Activated naive CD8-positive, alpha-beta T cell treated with anti-CD3 and anti-CD28 coated beads, Interleukin-2, amount 10 ng/mL, durations not matched to agents 7 days and 5 days (primary cell): ENCODE measurements at places on chromosomes 7 and 10. TPM values are rescaled to one million over a fixed set of nuclear protein-coding genes. Genes with fewer than 3 reads are reported as not detected.

Gene FGFR2
- 0.89 TPM for total RNA-seq

DNA sequence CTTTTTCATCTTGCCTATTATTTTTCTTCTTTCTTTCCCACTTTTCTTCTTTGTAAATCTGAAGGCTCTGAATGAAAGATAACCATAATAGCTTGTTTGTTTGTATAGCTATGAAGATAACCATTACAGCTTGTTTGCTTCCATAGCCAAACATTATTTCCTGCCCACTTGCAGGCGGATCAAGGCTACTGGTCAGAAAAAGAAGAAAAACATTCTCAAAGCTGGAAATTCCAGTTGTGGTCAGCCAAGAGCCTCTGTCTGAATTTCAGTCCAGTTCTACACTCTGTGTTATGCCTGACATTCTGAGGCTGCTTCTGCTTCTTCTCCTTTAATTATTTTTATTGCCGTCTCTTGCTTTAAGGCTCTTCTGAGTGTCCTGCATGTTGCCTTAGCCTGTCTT lies 48.9 kb downstream of the TMEM178B start:
- no peaks in the 10 kb centered on the region for H3K4me1 ChIP-seq
- H3K27me3 ChIP-seq: peaks cover 7% of the 10 kb centered on the region
- H3K36me3 ChIP-seq: no peaks in the 10 kb centered on the region
- DNase-seq: no peak
- no peak overlapping the region for H3K4me3 ChIP-seq

DNA sequence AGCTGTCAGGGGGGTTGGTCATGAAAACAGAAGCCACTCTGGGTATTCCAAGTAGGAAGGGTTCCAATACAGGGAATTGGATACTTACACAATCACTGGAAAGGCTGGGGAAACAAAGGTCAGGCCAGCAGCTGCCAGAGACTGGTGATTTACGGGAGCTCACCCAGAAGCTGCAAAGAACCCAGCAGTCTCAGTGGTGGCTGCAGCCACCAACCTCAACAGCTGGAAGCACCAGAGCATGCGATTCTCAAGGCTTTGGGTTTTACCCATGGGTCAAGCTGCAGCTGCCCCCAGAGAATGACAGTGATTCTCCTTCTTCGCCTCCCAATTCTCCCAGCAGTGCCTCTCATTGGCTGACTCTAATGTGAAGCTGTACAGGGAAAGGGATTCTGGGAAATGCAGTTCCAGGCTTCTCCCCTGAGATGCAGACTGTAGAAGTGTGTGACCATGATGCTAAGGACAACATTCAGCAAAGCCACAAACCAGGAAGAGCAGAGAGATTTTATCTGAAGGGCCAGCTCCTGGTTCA lies 107.2 kb upstream of the TCF7L2 start:
- H3K27ac ChIP-seq: no peak overlapping the region
- DNase-seq: no peak
- H3K36me3 ChIP-seq: peaks cover 5% of the 10 kb centered on the region

DNA sequence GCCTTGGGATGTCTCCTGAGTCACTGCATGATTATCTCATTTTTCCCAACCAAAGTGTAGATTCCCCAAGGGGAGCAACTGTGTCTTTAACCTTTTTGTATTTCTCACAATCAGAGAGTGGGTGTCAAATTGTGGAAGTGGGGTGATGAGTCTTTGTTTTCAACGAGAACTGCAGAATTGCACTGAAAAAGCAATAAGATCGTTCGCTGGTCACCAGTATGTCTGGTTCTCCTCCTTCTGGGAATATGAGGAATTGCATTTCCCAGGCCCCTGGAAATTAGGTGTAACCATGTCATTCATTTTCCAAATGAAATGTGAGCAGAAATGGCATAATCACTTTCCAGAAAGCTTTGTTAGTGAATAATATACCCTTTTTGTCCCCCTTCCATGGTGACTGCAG lies 326.9 kb downstream of the GPAM start:
- H3K27ac ChIP-seq: no peak overlapping the region
- no peaks in the 10 kb centered on the region for H3K4me1 ChIP-seq
- DNase-seq: no peak
- H3K4me3 ChIP-seq: no peak overlapping the region
- no peaks in the 10 kb centered on the region for H3K36me3 ChIP-seq

- H3K27ac ChIP-seq: no peak overlapping the region
- peaks cover 70% of the 10 kb centered on the region for H3K27me3 ChIP-seq
- no peaks in the 10 kb centered on the region for H3K36me3 ChIP-seq
- DNase-seq: peak; percentile 49
Measured at GRCh38 chr10:27998178-27998953, 513 bp downstream of the ODAD2 start.

DNA sequence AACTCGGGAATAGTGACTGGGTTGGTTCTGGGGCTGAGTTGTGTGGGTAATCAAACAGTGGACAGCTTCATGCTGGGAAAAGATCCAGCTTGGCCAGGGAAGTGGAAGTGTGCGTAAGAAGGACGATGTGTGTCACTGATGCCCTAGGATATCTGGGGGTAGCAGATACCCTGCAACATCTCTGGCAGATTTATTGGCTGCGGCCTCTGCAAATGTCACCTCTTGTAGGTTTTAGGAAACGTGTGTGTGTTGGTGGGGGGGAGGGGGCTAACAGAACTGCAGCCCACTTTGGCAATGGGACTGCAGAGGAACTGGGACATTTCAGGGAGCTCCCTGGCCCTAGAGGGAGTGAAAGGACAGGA lies 965 bp upstream of the AGAP3 start:
- peaks cover 4% of the 10 kb centered on the region for H3K36me3 ChIP-seq
- H3K4me1 ChIP-seq: peaks cover 23% of the 10 kb centered on the region
- H3K4me3 ChIP-seq: peak overlapping the region; percentile 88
- DNase-seq: no peak
- H3K27me3 ChIP-seq: peaks cover 19% of the 10 kb centered on the region

Gene ZNF777
- total RNA-seq: 14.9 TPM

GRCh38 chr7:77918676-77919075 lies 120.1 kb downstream of the PHTF2 start:
- no peaks in the 10 kb centered on the region for H3K27me3 ChIP-seq
- DNase-seq: no peak
- no peak overlapping the region for H3K4me3 ChIP-seq
- no peak overlapping the region for H3K27ac ChIP-seq
- peaks cover 12% of the 10 kb centered on the region for H3K4me1 ChIP-seq
- peaks cover 17% of the 10 kb centered on the region for H3K36me3 ChIP-seq

- H3K36me3 ChIP-seq: peaks cover 26% of the 10 kb centered on the region
- peaks cover 6% of the 10 kb centered on the region for H3K4me1 ChIP-seq
- no peak overlapping the region for H3K4me3 ChIP-seq
- H3K27me3 ChIP-seq: no peaks in the 10 kb centered on the region
- no peak overlapping the region for H3K27ac ChIP-seq
- DNase-seq: no peak
Measured at GRCh38 chr10:101856626-101857025, 13.0 kb upstream of the KCNIP2 start.

- H3K27me3 ChIP-seq: no peaks in the 10 kb centered on the region
- no peak for DNase-seq
- H3K27ac ChIP-seq: no peak overlapping the region
- no peak overlapping the region for H3K4me3 ChIP-seq
- no peaks in the 10 kb centered on the region for H3K36me3 ChIP-seq
Measured at GRCh38 chr10:80416479-80417098, 8.2 kb downstream of the PRXL2A start.

- no peaks in the 10 kb centered on the region for H3K27me3 ChIP-seq
- no peaks in the 10 kb centered on the region for H3K36me3 ChIP-seq
- no peak for DNase-seq
- no peak overlapping the region for H3K4me3 ChIP-seq
- no peaks in the 10 kb centered on the region for H3K4me1 ChIP-seq
Measured at GRCh38 chr10:26612151-26612915, 85.2 kb upstream of the PDSS1 start.

Gene HERC4
- 71.5 TPM for total RNA-seq

Gene PTPN20
- 2.4 TPM for total RNA-seq

DNA sequence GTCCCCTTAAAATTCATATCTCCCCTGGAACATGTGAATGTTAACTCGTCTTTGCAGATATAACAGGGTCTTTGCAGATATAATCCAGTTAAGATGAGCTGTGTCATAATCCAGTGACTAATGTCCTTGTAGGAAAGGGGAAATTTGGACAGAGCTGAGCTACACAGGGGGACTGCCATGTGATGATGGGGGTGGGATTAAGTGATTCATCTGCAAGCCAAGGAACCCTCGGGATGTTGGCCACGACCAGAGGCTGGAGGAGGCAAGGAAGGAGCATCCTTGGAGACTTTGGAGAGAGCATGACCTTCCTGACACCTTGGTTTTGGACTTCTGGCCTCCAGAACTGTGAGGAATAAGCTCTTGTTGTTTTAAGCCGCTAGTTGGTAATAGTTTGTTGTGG lies 153.9 kb upstream of the PCBD1 start:
- H3K4me3 ChIP-seq: no peak overlapping the region
- no peak for DNase-seq
- H3K36me3 ChIP-seq: no peaks in the 10 kb centered on the region
- no peak overlapping the region for H3K27ac ChIP-seq
- H3K27me3 ChIP-seq: no peaks in the 10 kb centered on the region

DNA sequence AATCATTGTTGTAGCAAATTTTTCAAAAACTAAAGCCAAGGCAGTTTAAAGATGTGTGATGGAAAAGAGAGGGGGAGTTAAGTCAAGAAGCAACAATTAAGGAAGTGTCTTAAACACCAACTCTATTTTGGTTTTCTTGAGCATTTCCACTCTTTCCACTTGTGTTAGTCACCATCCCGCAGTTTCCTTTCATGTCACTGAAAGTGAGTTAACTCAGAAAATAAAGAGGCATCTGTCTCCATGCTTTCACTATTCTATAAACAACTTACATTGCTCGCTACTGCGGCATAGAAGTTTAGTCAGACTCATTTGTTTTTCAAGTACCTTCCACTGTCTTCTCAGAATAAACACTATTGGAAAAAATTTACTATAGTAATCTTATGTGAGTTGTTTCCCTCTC lies 284.9 kb upstream of the SEMA3D start:
- H3K4me3 ChIP-seq: no peak overlapping the region
- no peaks in the 10 kb centered on the region for H3K36me3 ChIP-seq
- H3K27me3 ChIP-seq: no peaks in the 10 kb centered on the region
- DNase-seq: no peak
- H3K4me1 ChIP-seq: no peaks in the 10 kb centered on the region
- no peak overlapping the region for H3K27ac ChIP-seq

Gene PLAC9
- total RNA-seq: not detected

DNA sequence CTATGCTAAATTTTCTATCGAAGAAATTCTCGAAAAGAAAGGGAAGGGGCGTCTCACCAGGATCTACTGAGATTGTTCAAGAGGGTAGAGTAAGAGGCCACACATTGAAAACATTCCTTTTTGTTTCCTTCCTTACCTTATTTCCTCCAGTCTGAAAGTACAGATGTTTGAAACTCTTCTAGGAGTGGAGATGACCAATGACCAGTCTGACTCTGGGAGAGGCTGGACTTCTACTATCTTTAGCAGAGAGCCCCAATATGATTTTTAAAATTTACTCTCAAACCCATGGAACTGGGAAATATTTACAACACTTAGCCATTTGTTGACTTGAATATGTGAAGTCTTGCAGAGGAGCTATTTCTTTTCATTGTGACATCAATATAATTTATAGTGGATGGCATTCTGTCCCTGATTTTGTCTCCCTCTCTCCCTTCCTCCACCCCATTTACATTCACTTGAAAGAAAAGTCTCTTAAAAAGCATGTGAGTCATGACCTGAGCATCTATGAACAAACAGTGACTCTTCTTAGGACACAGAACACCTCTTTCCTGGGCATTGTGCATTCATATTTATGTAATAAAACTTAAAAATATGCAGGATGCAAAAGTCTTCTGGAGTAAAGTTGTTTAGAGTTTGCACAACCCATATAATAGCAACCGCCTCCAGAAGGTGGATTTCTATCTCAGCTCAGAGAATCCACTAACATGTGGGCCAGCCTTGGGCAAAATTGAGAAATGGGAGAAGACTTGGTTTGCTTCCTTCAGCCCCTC lies 31.2 kb upstream of the BMPER start:
- no peak for DNase-seq
- H3K4me3 ChIP-seq: no peak overlapping the region
- no peaks in the 10 kb centered on the region for H3K4me1 ChIP-seq
- H3K27me3 ChIP-seq: peaks cover 6% of the 10 kb centered on the region
- no peak overlapping the region for H3K27ac ChIP-seq

DNA sequence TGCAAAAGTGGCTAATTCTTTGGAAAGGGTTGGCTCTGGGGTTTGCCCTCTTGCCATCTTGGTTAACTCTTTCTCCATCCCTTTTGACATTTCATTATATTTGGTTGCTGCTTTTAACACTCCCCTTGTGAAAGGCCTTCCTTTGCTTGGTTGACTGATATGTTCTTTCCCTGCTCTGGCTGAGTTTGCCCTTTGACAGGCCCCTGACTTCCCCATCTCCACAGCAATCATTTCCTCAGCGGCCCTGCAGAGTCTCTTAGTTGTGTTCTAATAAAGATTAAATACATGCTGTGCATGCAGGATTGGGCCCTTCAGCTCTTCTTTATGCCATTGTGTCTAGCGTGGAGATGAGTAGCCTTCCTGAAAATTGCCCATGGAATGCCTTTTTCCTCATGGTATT lies 84.5 kb upstream of the CSTF2T start:
- no peak overlapping the region for H3K4me3 ChIP-seq
- H3K27me3 ChIP-seq: no peaks in the 10 kb centered on the region
- H3K27ac ChIP-seq: no peak overlapping the region
- no peaks in the 10 kb centered on the region for H3K4me1 ChIP-seq
- DNase-seq: no peak

Gene C10orf62
- not detected for total RNA-seq

GRCh38 chr10:44394696-44395381 lies 9.9 kb upstream of the CXCL12 start:
- DNase-seq: no peak
- H3K27me3 ChIP-seq: peaks cover 16% of the 10 kb centered on the region
- H3K4me1 ChIP-seq: no peaks in the 10 kb centered on the region

Gene MALRD1
- total RNA-seq: not detected

GRCh38 chr7:108171164-108171563 lies 41.0 kb upstream of the LAMB4 start:
- no peaks in the 10 kb centered on the region for H3K4me1 ChIP-seq
- no peak overlapping the region for H3K27ac ChIP-seq
- no peak for DNase-seq
- no peaks in the 10 kb centered on the region for H3K27me3 ChIP-seq
- H3K4me3 ChIP-seq: no peak overlapping the region

Gene CALML3
- not detected for total RNA-seq

Gene CTAGE8
- total RNA-seq: not detected

DNA sequence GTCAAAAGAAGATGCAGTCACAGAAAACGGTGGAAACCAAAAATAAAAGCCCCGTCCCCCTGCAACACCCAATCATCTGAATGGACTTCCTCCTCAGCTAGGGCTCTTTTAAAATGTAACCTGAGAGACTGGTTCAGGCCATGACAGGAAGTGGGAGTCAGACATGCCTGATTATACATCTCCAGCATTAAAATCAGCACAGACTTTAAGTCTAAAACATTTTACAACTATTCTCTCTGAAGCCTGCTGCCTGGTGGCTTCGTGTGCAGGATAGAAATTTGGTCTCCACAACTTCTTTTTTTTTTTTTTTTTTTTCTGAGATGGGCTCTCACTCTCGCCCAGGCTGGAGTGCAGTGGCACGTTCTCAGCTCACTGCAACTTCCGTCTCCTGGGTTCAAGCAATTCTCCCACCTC lies 30.3 kb downstream of the HACD1 start:
- H3K27ac ChIP-seq: peak overlapping the region; percentile 71
- H3K27me3 ChIP-seq: no peaks in the 10 kb centered on the region
- peaks cover 12% of the 10 kb centered on the region for H3K4me1 ChIP-seq

Gene ATE1
- total RNA-seq: 27.1 TPM

Gene PAPOLB
- not detected for total RNA-seq

- DNase-seq: no peak
- H3K4me1 ChIP-seq: no peaks in the 10 kb centered on the region
- no peak overlapping the region for H3K4me3 ChIP-seq
- H3K27ac ChIP-seq: no peak overlapping the region
Measured at GRCh38 chr7:112160771-112161150, 45.4 kb downstream of the DOCK4 start.
